ENCODE measurements at places on chromosomes 5 and 9.

DNA sequence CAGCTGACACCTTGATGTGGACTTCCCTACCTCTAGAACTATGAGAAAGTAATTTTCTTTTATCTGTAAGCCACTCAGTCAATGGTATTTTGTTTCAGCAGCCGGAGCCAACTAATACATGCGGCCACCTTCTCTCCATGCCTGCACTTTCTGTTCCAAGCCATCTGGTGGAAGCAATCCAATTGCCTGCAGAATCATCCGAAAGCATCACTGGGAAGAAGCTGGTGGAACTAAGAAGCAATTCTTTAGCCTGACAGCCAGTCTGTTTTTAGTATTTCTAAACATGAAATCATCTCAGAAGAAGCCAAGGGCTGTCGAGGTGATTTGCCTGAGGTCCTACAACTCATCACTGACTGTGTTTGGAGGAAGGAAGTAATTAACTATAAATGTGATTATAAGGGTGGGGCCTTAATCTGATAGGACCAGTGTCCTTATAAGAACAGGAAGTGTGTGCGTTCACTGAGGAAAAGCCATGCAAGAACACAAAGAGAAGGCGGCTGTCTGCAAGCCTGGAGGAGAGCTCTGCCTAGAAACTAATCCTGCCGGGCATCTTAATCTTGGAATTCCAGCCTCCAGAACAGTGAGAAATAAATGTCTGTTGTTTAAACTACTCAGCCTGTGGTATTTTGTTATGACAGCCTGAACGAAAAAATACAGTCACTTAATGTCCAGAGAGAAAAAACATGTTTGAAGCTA is 49.1 kb downstream of the NXNL2 start:
- peak; percentile 81 for DNase-seq

- no peak for DNase-seq
Observed at GRCh38 chr5:34914671-34915138, 599 bp downstream of the RAD1 start.

GRCh38 chr5:34833976-34834793 is 4.8 kb upstream of the TTC23L start:
- no peak for DNase-seq

DNA sequence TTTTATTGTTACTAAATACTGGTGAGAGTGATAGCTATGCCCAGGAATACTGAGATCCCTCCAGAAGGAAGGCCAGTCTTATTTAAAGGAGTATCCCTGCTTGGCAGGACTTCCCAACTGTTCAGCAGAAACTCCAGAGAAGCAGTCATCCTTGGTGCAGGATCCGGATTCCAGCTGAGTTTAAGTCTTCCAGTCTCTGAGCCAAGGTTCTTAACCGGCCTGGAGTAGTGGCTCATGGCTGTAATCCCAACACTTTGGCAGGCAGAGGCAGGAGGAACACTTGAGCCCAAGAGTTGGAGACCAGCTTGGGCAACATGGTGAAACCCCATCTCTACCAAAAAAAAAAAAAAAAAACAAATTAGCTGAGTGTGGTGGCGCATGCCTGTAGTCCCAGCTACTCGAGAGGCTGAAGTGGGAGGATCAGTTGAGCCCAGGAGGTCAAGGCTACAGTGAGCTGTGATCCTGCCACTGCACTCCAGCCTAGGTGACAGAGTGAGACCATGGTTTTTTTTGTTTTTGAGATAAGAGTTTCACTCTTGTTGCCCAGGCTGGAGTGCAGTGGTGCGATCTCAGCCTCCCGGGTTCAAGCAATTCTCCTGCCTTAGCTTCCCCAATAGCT is 7.6 kb downstream of the NAIF1 start:
- DNase-seq, result no peak

DNA sequence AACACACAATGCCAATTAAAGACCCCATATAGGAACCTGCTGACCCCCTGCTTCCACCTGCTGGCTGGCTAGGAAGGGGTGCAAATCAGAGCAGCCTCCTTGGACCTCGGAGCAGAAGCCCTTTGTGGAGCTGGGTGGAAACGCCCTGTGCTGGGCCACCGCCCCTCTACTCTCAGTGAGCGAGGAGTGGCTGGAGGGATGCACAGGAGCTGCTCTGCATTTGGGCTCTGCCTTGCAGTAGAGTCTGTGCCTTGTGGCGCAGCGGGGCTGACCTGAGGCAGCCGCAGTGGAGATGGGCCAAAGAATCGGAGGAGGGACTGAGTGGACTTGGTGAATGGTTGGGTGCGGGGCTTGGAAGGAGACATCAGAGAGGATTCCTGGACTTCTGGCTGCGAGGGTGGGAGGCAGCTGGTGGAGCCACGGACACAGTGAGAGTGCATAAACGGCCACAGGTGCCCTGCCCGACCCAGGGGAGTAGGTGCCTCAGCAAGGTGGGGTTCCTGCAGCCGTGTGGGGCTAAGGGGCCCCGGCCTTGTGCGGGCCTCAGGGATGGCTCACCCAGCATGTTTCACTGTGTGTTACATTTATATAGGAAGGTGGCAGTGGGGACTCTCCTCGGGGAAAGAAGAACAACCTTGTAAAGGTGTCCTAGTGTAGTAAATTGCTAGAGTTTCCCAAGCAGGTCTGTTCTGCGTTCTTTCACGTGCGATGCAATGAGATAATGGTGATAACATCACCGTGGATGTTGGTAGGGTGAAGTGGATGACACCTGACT is 14.1 kb upstream of the IRX4 start:
- DNase-seq, result no peak

DNA sequence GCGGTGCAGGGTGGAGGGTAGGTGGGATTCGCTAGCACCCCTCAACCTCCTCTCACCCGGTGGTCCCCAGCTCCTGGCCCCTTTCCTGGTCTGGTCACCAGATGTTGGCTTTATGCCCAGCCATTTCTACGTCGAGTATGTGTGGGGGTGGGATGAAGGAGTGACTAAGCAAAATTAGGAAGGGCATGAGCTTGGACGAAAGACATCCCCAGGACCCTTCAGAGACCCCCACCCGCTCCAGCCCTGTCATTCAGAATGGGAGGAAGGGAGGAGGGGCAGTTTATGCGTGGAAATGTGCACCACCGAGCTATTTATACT is 742 bp downstream of the BHMT2 start:
- DNase-seq, result no peak
